ENCODE measurements at places on chromosomes 3 and 15.

- no peak for DNase-seq
Observed at GRCh38 chr3:10294030-10294586, 1.4 kb upstream of the GHRL start.

DNA sequence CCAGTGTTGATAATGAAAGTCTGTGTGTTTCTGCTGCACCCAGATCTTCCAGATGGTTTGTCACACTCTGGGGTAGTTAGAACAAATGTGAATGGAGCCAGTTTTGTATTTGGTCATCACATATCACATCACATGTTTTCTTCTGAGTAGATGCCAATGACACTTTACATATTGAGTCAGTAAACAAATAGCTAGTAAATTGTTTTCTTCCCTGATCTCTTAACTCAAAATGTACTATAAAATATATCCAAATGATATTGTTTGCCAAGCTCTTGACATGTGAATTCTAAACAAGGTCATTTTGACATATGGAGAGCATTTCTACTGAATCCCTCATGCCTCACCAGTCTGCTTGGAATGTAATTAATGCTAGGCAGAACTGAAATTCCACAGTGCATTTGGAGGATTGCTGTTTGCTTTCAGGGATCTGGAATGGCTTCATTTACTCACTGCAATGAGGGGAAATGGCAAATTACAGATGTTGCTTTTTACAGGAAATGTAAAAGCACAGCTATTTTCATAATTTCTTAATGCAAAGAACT is 45.0 kb downstream of the PDHB start:
- no peak for DNase-seq

GRCh38 chr3:123071146-123071545 is 4.3 kb downstream of the PDIA5 start:
- no peak for DNase-seq

DNA sequence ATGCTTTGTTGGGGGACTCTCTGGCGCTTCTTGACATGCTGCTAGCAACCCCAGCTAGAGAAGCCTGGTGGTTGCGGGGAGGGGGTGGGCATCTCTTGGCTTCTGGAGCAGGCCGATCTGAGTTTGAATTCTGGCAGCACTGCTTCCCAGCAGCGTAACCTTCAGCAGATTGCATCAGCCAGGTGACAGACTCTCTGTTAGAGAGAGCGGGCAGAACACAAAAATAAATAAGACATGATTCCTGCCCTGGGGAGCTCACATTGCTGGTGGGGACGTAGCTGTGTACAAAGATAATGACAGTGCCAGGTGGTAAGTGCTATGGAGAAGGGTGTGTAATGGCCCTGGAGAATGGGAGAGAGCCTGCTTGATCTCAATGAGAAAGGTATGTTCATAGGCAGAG is 87.4 kb downstream of the THSD4 start:
- no peak for DNase-seq

GRCh38 chr15:98347001-98347400 is 301.3 kb upstream of the IGF1R start:
- no peak for DNase-seq
